ENCODE measurements at places on chromosomes 5 and 9.
A peak's percentile ranks its signal among the peaks of the same experiment; 100 is the strongest.

DNA sequence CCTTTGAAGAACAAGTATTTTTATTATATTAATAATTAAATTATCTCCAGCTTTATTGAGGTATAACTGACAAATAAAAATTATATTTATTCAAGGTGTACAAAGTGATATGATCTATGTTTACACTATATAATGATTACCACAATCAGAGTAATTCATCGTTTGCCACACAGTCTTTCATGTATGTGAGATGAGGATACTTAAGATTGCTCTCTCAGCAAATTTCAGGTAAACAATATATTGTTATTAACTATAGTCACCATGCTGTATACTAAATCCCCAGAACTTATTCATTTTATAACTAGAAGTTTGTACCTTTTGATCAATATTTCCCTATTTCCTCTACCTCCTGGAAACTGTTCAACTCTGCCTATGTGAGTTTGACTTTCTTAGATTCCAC is 16.7 kb upstream of the CCNO start:
- DNase-seq: no peak

- no peak for DNase-seq
Measured at GRCh38 chr9:136333486-136333885, 6.1 kb downstream of the GPSM1 start.

GRCh38 chr5:175444060-175444904 is at the start of gene DRD1:
Gene DRD1, minus strand, starts transcription at chr5:175444182. Its CDS starts 1,083 bp downstream, at chr5:175443099.
- peak; percentile 81 for DNase-seq

DNA sequence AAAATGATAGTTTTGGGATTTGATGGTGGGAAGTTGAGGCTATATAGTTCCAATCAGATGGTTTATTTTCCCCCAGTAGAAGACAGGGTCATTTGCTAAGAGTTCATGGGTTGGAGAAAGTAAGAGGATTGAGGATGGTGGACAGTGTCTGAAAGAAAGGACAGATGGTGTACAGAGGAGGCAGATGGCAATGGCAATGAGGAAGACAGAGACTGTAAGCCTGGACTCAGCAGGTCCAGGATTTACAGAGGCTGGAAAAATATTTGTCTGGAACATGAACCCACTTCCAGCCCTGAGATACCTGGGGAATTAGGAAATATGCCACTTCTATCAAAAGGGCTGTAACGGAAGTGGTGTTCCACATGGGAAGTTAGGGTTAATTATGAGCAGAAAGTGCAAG is 84.5 kb downstream of the PCSK1 start:
- DNase-seq: no peak

GRCh38 chr5:137960141-137960540 is 70.9 kb downstream of the PKD2L2 start:
- DNase-seq: no peak

DNA sequence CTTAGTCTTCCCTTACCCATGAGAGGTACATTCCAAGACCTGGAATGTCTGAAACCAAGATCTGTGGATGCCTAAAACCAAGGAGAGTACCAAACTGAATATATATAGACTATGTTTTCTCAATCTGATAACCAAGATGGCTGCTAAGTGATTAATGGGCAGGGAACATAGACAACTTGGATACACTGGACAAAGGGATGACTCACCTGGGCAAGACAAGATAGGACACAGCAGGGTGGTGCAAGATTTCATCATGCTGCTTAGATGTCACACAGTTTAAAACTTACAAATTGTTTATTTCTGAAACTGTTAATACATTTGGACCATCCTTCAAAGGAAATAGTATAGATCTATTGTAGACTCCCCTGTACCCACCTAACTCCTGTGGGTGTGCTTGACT is 130.9 kb downstream of the HTR1A start:
- no peak for DNase-seq

DNA sequence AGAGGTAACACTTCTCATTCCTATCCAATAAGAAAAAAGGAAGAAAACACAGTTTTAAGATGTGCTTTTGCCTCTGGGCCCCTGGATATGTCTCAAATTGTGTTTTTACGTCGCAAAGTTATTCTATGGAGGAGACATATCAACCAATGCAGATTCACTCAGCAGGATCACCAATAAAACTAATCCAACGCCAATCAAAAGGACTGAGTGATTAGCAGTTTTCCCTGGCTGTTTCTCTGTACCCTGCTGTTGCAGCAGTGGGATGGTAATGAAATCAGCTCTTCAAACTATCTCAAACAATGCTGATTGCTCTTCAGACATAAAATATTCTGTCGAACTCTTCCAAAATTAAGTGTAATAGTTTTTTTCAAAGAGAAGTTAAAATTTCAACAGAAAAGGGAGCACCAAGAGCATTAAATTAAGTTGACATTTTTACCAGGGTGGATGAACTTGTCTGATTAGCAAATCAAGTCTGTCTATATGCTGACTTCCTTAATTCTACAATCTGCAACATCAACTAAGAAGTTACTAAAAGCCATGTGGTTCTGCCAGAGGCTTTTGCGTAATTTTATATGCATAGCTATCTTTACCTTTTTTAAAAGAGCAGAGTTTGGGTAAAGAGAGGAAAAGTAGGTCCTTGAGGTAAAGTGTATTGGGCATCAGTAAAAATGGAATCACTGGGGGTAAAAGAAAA is 9.7 kb upstream of the HK3 start:
- DNase-seq: no peak
